Activated CD4-positive, alpha-beta T cell treated with anti-CD3 and anti-CD28 coated beads for 36 hours (primary cell): ENCODE measurements at places on chromosomes 12 and 14. TPM values are rescaled to one million over a fixed set of nuclear protein-coding genes. Genes with fewer than 3 reads are reported as not detected.

SH2B3 gene
- 32.7 TPM for total RNA-seq

DNA sequence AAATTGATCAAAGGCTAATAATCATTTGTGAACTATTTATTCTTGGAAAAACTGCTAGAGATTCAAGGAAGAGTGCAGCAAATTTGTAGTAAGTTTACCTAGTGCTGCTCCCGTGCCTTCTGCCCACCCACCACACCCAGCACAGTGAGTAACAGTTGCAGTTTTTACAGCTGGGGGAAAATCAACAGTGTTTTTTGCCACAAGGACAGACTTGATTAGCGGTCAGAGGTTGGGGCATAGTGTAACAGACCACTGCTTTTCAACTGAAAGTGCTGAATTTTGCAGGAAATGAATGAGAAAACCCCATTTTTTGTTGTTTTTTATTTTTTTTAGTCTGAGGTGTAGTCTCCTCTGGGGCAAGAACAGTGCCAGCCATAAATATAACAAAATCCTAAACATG lies 7.5 kb upstream of the KLRK1 start:
- DNase-seq: no peak

HIGD1C gene
- not detected for total RNA-seq

ALKBH1 gene
- 16.3 TPM for total RNA-seq

- DNase-seq: no peak
Measured at GRCh38 chr12:91404441-91404840, 221.8 kb upstream of the DCN start.

DNA sequence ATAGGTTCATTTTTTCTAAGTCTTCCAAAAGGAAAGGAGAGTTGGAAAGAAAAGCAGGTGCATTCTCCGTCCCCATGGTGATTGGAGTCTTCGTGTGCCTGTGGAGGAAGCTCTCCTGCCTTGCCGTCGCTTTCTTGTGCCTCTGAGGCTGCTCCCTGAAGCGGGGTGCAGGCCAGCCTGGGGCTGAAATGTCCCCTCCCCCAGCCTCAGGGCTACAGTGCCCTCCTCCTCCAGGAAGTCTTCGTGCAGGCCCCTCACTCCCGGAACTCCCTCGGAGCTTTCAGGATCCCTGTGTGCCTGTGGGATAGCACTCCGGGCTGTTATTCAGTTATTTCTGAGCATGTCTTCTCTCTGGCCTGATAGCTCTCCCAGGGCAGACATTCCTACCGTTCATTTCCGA lies 569.2 kb downstream of the VRK1 start:
- DNase-seq: no peak

GRCh38 chr14:55625481-55625880 lies 45.5 kb downstream of the KTN1 start:
- DNase-seq: no peak

- DNase-seq: no peak
Measured at GRCh38 chr14:70812124-70812818, 3.0 kb upstream of the MAP3K9 start.

DNA sequence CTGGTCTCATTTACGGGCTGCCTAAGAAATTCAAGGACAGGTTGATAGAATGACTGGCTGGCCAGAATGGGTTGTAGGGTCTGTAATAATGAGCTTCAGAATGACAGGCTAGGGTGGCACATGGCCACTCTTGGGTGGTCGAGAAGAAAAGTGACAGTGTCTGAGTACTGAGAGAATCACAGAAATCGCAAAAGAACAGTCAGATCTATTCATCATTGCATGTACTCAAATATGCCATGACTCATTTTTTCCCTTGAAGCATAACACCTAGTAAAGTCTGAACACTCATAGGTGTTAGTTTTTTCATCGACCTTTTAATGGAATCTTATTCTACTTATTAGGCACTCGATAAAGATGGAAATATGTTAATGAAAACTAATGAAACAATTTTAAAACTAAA lies 37.8 kb upstream of the SEL1L start:
- DNase-seq: peak; percentile 8

- no peak for DNase-seq
Measured at GRCh38 chr14:96274122-96274521, 18.1 kb downstream of the BDKRB1 start.

- no peak for DNase-seq
Measured at GRCh38 chr14:99275222-99275584, 3.2 kb upstream of the BCL11B start.

GRCh38 chr12:95681210-95681765 lies 109.3 kb downstream of the NTN4 start:
- no peak for DNase-seq

- no peak for DNase-seq
Measured at GRCh38 chr14:32350020-32350419, 20.9 kb downstream of the AKAP6 start.

- DNase-seq: no peak
Measured at GRCh38 chr12:68391937-68392336, 59.8 kb upstream of the MDM1 start.

KRT76 gene
- not detected for total RNA-seq

PELI2 gene
- 3.8 TPM for total RNA-seq

DNA sequence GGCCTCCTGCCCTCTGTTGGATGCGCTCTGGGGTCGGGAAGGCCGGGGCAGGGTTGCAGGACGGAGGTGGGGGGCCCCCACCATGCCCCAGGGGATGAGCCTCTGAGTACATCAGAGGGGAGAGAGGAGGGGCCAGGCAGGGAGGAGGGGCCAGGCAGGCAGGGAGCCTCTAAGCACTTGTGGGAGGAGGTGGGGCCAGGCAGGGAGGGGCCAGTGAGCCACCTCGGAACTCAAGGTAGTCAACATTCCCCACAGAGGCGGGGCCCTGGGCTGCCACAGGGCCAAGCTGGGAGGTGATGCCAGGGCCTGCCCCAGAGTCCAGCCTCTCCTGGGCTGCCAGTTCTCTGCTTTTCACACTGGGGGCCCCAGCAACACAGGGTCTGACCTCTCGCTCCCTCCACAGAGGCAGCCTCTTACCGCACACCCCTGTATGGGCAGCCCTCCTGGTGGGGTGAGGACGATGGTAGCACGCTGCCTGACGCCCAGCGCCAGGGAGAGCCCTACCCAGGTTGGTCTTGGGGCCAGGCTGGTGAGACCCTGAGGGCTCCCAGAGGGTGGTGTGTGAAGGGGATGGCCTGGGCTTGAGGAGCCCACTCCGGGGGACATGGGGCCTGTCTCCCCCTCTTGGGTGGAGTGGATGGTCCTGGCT lies 17.4 kb downstream of the CEP170B start:
- DNase-seq: peak; percentile 59

DNA sequence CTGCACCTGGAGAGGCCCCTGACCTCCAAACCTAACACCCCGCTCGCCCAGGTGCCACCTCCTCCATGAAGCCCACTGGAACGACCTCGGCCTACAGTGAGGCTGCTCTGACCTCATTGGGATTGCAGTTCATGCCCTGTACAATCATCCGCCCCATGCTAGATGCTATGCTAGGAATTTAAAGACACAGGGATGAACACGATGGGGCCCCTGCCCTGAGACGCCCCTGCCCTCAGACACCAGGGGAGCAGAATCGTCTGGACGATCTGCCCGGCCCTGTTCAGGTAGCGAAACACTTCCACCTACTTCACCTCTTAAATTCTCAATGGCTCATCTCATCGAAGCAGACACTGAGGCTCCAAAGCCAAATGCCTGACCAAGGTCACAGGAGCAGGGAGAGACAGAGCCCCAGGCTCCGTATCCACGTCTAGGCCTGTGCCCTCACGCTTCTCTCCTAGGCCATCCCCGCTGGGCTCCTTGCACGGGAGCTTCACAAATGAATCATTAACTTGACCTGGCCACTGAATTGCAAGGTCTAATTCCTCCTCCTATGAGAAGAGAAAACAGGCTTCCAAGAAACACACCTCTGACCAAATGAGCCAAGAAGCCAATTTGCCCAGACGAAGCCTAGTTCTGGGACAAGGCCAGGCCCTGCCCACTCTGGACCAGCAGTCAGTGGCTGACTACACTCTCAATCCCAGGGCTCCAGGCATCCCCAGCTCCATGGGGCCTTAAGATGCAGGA lies 35.2 kb downstream of the SCARB1 start:
- no peak for DNase-seq

DNA sequence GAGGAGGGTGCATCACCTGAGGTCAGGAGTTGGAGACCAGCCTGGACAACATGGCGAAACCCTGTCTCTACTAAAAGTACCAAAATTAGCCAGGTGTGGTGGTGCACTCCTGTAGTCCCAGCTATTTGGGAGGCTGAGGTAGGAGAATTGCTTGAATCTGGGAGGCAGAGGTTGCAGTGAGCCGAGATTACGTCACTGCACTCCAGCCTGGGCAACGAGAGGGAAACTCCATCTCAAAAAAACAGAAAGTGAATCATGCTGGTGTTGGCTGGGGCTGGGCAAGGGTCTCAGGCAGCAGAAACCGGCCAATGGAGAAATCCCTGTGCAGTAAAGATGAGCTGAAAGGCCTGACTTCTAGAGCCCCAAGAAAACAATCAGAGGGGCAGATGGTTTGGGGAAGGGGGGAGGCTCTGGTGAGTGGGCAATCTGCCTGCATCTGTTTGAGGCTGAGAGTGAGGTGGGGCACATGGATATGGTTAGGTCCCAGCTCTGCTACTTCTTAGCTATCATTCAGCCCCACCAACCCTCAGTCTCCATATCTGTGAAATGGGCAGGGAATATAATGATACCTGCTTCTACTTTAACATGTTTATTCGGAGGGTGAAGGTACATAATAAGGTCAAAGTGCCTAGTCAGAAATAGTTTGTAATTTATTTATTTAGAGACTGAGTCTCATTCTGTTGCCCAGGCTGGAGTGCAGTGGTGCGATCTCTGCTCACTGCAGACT lies 21.3 kb upstream of the COX6A1 start:
- DNase-seq: no peak

NR4A1 gene
- 72.8 TPM for total RNA-seq

GRCh38 chr14:31726337-31726736 lies 165.1 kb downstream of the NUBPL start:
- DNase-seq: no peak

- DNase-seq: no peak
Measured at GRCh38 chr14:24167469-24168114, 4.3 kb upstream of the REC8 start.

DNA sequence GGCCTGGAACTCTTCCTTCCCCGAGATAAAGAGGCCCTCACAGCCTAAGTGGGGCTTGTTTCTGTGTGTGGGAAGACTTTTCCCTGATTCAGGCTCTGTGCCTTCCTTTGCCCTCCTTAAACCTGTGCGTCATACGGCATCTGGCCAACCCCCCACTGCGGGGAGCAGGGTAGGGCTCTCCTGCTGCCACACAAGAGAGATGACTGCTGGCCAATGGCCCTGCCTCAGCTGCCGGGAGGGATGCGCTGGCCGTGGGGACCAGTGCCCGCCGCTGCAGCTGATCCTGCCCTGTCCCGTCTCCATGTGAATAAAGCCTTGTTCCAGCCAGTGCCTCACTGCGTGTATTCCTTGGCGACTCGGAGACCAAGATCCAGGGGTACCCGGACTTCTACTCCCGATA lies 42.5 kb upstream of the BEGAIN start:
- no peak for DNase-seq

GRCh38 chr12:88188180-88188579 lies 46.1 kb downstream of the TMTC3 start:
- DNase-seq: no peak

CDCA3 gene
- 87.8 TPM for total RNA-seq

DNA sequence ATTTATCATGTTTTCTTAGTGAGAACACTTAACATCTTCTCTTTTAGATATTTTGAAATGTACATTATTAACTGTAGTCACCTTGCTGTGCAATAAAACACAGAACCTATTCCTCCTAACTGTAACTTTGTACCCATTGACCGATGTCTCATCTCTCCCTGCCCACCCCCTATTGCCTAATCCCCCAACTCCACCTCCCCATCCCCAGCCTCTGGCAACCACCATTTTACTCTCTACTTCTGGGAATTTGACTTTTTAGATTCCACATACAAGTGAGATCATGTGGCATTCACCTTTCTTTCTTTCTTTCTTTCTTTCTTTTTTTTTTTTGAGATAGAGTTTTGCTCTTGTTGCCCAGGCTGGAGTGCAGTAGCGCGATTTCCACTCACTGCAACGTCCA lies 4.4 kb upstream of the CCDC198 start:
- DNase-seq: no peak

DNA sequence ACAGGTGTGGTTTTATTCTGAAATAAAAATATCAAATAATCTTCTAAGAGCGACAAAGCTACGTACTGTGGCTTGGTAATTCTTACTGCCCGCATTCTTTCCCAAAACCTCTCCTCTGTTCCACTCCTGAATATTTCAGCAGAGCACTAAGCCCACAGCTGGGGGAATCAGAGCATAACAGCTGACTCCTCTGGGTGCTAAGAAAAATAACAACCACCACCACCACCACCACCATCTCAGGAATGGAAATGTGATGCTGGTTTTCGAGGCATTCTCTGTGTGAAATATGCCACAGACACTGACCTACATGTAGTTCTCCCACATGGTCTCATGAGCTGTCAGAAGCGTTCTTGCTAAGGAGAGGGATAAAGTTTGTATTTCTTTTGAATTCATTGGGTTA lies 183.7 kb downstream of the BMP4 start:
- no peak for DNase-seq

TOMM20L gene
- total RNA-seq: not detected

DNA sequence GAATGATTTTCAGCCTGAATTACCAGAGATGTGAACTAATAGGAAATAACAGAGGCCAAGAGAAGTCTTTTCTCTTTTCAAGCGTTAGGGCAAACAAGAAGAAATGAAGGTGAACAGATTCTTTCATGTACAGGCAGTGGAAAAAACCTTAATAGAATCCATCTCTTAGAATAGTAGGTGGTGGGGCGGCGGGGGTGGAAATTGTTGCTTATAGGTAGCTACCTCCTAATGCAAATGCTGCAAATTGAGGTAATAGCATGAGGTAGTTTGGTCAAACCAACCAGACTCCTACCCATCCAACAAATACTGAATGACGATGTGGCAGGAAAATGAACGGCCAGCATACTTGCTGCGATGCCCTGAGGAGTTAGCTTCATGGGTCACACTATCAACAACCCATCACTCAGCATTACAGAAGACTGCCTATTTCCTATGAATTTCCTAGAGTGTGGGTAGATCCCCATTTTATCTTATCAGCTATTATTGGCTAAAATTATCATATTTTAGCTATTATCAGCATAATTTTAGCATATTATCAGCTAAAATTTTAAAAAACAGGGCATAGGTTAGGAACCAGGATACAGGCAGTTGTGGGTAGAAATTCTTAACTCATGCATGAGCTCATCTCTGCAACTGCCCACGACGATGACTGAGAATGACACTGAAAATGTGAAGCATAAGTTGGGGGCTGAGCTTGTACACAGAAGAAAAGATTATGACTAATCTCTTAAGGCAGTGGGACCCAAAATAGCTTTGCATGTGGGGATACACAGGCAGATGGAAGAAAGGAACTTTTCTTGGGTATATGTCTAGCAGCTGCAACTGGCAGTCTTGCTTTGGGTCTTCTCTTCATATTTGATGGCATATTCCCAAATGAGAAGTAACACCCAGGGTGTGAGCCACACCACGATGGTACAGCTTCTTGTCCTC lies 68.7 kb downstream of the NIN start:
- DNase-seq: peak; percentile 79

APOF gene
- not detected for total RNA-seq

DNA sequence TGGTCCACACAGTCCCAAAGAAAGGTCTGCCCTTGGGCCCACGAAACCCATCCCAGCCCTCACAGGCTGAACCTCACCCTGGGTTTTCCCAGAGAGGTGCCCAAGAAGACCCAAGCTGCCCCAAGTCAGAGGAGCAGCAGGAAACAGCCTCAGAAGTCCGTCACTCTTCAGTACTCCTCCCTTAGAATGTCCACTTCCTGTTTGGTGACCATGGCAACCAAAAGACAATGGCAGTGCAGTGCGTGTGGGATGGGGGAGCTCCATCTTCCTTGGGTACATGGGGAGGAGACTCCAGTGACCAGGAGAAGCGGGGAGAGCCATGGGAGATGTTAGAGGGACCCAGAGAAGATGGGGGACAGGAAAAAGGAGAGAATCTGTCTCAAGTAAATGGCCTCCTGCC lies 11.3 kb downstream of the SELPLG start:
- no peak for DNase-seq
